SHP77 (cell line): ENCODE measurements at places on chromosomes 4 and X.
A peak's percentile ranks its signal among the peaks of the same experiment; 100 is the strongest.

- DNase-seq, result peak; percentile 7
Measured at GRCh38 chr4:5824635-5825034, 68.3 kb downstream of the CRMP1 start.

- no peak for DNase-seq
Measured at GRCh38 chr4:94334962-94335361, 7.7 kb downstream of the HPGDS start.

DNA sequence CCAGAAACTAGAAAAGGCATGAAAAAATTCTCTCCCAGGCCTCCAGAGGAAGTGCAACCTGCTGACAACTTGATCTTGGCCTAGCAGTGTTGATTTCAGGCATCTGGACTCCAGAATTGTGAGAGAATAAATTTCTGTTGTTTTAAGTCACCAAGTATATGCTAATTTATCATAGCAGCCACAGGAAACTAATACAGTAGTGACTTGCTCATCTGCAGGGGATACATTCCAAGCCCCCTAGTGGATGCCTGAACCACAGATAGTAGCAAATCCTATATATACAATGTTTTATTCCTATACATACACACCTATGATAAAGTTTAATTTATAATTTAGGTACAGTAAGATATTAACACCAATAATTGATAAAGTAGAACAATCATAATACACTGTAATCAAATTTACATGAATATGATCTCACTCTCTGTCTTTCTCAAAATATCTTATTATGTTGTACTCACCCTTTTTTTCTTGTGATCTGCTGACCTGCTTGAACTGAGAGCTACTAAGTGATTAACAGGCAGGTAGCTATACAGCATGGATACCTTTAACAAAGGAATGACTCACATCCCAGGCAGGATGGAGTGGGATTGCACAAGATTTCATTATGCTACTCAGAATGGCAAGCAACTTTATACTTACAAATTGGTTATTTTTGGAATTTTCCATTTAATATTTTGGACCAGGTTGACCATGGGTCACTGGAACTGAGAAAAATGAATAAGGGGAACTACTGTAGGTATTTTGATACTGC, 501.1 kb downstream of the KCNIP4 start:
- DNase-seq, result no peak

- DNase-seq, result no peak
Measured at GRCh38 chrX:21778236-21778635, 20.3 kb upstream of the SMPX start.

DNA sequence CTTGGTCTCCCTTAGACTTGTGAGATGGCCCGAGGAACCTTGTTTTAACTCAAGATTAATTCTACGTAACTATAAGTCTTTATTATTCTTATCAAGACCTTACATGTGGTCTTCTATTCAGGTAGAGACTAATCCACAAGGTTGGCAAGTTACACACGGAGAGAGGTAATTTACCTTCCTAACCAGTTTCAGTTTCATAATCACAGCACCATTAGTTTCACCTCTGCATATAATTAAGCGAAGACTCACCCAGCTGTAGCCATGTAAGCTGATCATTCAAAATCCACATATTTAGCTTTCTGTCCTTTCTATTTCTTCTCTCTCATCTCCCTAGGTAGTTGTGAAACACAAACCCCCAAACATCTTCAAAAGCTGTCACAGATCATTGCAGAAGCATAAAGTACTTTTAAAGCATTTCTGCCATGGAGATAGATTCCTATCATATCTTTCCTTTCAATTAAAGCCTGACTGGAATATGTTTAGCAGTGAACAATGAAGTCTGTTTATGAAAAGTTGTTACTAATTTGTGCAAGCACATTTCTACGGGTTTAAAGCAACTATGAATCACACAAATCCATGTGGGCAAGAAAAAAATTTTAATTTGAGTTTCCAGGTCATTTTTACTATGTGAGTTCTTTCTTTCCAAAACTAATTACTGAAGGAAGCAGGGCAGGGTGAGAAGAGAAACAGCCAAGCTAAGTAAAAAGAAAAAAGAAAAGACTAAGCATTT, 78.5 kb downstream of the BTC start:
- no peak for DNase-seq

DNA sequence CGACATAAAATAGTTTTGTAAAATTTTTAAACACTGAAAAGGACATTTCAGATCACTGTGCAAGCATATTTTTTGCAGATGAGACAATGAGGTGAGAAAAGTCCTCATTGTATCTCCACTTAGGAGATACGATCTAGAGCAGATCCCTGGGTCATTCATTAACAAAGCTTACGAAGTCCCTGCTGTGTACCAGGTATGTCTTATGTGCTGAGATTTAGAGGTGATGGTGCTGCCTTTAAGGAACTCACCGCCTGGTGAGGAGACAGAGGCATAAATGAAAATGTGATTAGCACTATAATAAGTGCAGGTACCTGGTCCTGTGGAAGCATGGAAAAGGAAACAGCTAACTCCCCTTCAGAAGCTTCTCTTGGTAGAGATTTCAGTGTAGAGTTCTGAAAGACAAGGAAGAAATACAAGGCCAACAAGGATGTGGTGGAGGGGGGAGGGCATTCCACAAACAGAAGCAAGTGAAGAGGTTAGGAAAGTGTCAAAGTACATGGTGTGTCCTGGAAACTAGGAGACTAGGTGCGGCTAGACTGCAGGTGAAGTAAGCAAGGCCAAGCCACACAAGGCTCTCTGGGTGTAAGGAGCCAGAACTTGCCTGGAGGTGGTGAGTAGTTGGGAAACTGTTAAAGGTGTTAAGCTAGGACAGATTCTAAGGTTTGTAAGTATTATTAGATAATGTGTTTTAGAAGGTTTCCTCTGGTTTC, 1.5 kb upstream of the NDNF start:
- DNase-seq, result no peak

DNA sequence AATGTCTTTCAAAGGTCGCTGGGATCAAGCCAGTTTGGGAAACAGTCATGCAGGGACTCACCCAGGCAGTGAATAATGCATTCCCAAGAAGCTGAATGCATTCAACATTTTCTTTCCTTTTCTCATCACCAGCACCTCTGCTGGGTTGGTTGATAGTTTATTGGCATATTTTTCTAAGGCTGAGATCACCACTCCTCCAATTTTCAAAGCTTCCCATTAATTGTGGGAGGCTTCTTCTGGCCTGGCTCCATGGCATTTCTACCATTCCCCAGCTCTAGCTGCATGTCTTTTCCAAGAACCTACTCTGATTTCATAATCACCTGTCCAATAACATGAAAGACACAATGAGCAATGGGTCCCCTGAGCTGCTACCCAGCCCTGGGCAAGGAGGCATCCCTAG, 35.8 kb downstream of the CHRDL1 start:
- DNase-seq, result no peak

- DNase-seq, result no peak
Measured at GRCh38 chr4:52244103-52244775, 193.1 kb downstream of the SPATA18 start.

DNA sequence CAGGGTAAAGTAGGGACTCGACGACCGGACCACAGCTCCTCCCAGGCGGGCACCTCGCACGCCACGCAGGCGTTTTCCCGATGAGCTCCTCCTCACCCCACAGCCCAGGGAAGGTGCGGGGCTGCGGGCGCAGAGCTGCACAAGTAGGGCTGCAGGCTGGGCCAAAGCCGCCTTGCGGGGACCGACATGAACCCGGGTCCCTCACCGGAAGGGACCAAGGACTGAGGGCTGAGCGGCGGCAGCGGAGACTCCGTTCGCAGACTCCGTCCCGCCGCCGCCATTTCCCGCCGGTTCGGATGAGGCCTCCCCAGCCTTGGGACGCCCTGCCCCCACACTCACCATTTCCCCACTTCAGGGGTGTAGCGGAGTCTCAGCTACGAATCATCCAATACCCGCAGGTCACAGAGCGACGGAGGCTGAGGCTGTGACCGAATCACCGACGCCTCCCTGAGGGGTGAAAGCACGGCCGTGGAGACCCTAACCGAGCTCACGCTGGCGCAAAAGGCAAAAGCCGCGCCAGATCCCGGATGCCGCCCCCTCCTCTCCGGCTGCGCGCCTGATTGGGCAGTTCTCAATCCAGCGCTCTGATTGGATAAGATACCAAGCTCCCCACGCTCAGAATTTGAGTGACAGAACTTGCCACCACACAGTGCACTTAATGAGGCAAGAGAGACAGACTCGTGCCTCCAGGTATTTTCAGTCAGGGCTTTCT, at the start of gene ZNF732:
Gene ZNF732 (minus strand): TSS at position 506 of the 712 bp plus-strand sequence. CDS start 164 bp downstream, at position 342.
- no peak for DNase-seq

DNA sequence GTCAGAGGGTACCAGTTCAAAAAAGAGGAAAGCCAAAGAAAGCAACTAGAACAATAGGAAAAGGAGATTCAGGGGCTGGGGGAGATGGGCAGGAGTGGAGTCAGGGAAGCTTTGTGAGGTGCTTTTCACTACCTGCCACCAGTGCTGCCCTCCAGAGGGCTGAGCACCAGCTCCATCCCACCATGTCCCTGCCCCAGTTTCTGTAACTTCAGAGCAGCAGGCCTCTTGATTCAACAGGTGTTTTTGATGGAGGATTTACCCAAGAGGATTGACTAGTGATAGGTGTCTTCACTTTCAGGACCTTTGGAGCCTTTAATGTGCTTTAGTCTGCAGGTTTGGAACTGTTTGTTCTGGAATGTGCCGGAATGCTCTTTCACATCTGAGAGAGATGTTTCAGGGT, 12.1 kb downstream of the KIT start:
- DNase-seq, result no peak

- no peak for DNase-seq
Measured at GRCh38 chr4:87843936-87844335, 11.2 kb downstream of the MEPE start.

DNA sequence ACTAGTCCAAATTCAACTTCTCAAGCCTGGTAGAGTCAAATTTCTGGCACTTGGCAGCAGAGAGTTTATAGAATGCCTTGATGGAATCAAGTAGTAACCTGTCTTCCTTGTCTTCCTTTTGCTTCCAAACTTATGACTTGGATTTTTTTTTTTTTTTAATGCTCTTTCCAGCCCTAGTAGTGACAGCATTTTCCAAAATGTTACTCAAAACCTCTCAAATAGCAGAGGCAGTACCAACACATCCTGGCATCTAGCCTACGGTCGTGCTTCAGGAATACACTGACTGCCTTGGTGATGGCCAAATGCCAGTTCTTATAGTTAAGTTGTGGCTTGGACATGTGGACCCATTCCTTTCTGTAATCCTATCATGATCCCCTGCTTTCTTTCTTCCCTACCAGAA, 46.0 kb downstream of the GALNT7 start:
- DNase-seq, result no peak

DNA sequence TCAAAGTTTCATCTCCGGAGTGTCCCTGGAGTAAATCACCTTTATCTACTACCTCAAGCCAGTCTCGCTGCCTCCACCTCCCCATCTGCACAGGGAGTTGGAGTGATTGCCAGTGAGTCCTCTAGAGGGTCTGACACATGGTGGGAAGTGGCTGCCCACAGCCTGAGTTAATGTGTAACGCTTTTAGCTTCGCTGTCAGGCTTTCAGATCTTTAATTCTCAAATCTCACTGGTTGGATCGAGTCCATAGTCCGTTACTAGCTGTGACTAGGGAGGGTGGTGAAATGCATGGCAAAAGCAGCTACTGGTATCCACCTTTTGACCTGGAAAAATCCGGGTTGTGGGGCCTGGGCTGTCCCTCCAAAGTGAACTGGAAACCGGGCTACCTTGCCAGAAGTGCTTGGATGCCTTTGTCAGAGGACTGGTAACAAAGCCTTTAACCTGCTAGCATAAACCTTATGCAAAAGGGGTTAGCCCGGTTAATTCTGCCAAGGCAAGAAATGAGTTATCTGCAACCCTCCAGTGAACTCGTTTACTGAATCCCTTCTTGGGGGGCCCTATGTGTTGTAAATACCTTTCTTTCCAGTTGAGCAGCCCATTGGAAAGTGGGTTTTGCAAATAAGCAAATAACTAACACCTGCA, 5.1 kb upstream of the WDR1 start:
- no peak for DNase-seq

- DNase-seq, result no peak
Measured at GRCh38 chr4:173217727-173218126, 49.1 kb downstream of the GALNT7 start.

- DNase-seq, result no peak
Measured at GRCh38 chrX:20445109-20445508, 178.4 kb upstream of the RPS6KA3 start.

- DNase-seq, result no peak
Measured at GRCh38 chrX:139692506-139692849, 15.5 kb downstream of the MCF2 start.

DNA sequence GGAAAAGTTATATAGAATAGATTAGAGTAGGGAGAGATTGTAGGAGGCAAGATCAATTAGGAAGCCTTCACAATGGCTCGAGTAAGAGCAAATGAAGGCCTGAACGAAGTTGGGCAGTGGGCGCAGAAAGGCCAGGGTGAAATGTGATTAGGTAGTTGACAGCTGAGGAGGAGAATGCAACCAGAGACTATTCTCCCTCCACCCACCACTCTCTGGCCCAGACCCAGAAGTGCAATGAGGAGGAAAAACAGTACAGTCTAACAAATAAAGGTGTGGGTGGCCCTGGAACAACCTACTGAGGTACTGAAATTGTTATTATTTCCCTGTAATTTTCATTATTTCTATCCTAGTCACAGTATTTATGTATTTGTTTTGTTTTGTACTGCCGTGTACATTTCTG, 176.7 kb downstream of the SLC39A8 start:
- DNase-seq, result no peak

GRCh38 chr4:110137829-110138228, 60.6 kb downstream of the ELOVL6 start:
- no peak for DNase-seq

GRCh38 chrX:15881381-15881897, 26.8 kb upstream of the AP1S2 start:
- DNase-seq, result no peak
